ENCODE measurements at places on chromosomes 13 and 19.

DNA sequence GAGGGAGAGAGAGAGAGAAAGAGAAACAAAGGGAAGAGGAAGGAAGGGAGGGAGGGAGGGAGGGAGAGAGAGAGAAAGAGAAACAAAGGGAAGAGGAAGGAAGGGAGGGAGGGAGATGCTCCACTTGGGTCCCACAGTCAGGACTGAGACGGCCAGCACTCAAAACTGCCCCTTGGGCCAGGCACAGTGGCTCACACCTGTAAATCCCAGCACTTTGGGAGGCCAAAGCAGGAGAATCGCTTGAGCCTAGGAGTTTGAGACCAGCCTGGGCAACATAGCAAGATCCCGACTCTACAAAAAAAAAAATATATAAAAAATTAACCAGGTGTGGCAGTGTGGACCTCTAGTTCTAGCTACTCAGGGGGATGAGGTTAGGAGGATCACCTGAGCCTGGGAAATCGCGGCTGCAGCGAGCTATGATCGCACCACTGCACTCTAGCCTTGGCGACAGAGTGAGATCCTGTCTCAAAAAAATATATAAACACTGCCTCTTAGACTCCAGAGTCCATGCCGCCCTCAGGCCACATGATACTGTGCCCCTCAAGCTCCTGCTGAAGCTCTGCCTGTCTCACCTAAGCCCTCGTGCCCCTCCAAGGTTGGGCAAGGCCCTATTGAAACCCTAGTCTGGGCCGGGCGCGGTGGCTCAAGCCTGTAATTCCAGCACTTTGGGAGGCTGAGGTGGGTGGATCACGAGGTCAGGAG, 8.4 kb downstream of the ARRDC2 start:
- no peak for DNase-seq

GRCh38 chr13:40682449-40683240, 16.2 kb upstream of the FOXO1 start:
- DNase-seq, result no peak

DNA sequence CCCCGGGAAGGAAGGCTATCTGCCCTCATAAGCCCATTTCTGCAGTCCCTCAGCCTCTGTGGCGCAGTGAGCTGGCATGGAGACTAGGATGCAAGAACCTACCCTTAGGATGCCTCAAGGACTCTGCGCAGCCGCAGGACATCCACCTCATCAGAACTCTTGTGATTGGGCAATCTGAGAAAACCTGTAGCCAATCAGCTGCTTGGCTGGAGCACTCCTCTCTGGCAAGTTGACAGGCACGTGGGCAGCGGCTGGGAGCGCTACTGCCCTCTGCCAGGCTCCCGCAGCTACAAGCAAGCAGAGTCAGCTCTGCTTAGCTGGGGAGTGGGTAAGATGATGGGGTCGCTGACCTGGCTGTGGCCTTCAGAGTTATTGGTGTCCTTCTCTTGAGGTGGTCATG, 1.5 kb upstream of the ECSIT start:
- no peak for DNase-seq

DNA sequence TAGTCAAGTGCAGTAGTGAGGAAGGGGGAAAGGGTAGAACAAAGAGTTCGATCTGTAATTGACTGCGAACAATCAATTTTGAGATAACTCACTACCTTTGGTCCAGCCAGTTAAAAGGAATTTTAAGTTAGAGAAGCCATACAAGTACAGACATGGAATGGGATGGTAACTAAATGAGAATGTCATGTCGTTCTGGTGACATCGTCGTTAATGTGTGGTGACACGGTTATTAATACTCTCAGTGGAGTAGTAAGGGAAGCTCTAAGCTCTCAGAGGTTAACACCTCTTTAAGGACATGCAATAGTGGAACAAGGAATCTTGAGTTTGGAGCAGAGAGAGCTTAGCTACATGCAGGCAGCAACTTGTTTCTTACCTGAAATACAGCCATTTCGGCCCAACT, 154.9 kb upstream of the KLF12 start:
- DNase-seq, result no peak

GRCh38 chr13:65159803-65160202, 2070.3 kb downstream of the PCDH9 start:
- DNase-seq, result no peak

DNA sequence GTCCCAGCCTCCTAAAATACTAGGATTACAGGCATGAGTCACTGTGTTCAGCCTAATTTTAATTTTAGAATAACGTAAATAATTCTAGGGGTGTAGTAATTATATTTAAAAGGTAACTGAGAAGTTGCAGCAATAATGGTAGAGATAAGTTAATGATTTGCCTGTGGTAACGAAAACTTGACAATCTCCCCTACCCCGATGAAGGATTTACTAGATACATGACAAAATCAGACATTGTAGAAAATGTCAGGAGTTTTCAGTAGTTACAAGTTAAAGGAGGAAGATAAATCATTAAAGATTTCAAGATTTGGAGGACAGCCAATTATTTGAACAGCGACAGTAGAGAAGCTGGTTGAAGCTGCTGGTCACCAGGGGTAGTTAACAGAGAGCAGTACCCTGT, 652.2 kb upstream of the PCDH20 start:
- no peak for DNase-seq

GRCh38 chr13:79999601-80000000, 341.3 kb downstream of the SPRY2 start:
- no peak for DNase-seq

DNA sequence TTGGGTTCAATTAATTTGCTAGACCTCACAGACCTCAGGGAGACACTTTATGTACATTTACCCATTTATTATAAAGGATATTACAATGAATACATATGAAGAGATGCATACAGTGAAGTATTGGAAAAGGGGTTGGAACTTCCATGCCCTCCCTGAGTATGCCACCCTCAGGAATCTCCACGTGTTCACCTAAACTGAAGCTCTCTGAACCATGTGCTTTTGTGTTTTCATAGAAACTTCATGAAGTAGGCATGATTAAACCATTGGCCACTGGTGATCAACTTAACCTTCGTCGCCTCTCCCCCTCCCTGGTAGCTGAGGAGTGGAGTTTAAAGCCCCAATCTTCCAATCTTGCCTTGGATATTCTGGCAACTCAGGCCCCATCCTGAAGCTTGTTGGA, 20.3 kb downstream of the ZNF160 start:
- DNase-seq, result no peak

DNA sequence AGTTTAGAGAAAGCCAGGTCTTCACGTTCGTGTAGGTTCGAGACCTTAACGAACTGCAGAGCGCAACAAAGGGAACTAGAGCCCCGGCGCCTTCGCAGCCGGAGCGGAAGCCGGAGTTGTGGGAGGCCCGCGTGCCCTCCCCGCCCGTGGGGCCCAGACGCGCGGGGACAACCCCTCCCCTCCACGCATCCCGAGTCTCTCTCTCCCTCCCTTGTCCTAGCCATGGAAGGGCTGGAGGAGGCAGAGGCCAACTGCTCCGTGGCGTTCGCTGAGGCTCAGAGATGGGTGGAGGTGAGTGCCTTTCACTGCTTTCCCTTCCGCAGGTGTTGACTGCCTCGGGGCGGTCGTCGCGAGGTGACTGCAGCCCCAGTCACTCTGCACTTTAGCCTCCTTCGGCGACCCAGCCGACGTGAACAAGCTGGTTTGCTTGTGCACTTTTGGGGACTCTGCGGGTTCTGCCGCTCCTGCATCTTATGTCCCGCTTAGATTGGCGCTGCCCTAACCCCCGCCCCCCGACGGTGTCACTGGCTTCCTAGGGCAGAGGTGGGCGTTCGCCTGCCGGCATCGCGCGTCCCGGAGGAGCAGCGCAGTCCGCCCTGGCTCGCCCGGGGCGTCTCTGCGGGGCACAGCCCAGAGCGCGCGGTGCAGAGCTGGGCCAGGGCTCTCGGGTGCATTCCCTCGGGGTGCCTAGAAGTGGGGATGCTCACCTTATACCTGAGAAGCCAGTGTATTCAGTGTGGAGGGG, 478 bp downstream of the LMO7 start:
- DNase-seq, result peak; percentile 44

GRCh38 chr19:43551399-43552197, 18.6 kb downstream of the ZNF575 start:
- no peak for DNase-seq

DNA sequence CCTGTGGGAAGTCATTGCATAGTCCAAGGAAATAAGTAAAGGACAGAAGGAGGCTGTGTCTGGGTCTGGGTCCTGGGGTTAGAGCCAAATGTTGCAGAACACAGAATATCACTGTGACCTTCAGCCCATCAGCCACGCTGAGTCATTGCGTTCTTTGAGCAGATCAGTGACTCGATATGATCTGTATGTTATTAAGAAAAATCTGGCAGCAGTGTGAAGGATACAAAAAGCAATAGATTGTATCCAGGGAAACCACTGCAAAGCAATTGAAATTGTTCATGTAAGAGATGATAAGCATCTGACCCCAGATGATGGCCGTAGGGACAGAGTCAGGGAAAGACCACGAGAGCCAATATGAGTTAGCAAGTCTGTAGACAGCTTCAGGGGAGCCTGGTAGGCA, 1575.1 kb upstream of the SLC10A2 start:
- no peak for DNase-seq

DNA sequence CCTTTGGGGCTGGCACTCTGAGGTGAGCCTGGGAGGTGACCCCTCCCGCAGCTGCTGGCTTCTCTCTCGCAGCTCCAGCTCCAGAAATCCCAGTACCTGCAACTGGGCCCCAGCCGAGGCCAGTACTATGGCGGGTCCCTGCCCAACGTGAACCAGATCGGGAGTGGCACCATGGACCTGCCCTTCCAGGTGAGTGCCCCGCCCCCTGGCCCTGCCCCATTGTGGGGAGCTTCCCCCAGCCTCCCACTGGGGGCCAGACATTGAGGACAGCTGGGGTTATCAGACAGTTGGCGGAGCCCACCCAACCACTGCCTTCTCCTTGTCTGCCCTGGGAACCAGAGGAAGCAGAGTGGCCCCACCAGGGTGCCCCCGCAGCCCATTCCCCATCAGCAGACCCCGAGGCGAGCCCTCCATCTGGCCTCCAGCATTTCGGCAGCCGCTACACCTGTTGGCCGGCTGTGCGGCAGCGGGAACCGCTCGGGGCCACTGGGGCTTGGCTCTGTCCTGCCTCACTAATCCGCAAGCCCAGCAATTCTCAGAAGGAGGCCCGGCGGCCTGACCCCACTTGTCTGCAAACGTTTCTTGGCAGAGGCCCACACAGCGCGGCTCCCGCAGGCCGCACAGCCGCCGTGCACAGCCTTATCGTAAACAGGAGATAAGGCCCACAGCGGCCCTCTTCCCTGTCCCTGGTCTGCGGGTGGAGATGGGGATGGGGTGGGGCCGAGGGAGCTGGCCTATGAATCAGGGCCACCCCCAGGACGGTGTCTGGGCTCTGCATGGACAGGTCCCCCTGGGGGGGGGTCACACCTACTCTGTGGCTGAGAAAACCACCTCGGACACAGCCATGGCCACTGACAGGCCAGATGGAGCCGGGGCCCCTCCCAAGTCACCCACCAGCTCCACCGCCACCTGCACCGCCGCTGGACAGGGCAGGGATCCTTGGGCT, 48.0 kb downstream of the COMP start:
- DNase-seq, result peak; percentile 61

GRCh38 chr19:1961000-1961883, 20.3 kb downstream of the CSNK1G2 start:
- no peak for DNase-seq

DNA sequence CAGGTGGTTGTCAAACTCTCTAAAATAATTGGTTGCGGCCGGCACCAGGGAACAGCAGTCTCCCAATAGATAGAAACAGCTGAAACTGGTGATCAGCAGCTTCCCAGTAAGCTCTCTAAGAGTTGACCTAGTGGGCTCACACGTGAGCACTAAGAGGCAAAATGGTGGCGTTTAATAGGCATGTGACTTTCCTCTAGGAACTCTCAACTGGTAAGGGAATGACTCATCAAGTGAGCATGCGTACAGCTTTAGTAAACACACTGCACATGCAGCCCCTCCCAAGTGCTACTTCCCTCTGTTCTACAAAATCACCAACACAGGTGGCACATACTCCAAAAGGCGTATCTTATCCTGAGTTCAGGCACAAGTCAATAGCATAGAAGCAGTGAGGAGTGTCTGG, 41.7 kb downstream of the TNFSF11 start:
- DNase-seq, result no peak

GRCh38 chr19:18784786-18785120, 6.4 kb downstream of the COMP start:
- DNase-seq, result no peak

GRCh38 chr13:107258599-107259187, 690.8 kb upstream of the ARGLU1 start:
- no peak for DNase-seq

DNA sequence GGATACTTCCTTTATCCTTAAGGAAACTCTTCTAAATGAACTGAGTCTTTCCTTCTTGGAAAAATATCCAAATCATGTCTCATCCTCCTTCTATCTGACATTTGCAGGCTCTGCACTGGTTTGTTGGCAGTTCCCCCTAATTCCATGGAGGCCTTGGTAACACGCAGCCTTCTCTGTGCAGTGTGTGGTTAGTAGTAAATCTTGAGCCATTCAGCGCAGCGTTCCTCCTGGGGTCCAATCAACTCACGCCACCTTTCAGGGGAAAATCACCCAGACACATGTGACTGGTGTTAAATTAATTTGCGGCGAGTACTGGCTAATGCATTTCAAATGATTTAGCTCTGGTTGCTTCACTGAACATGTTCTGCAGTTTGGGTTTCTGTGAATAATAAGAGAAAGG, 21.0 kb upstream of the CBY2 start:
- no peak for DNase-seq

GRCh38 chr19:45276284-45276687, 25.2 kb downstream of the MARK4 start:
- DNase-seq, result no peak

GRCh38 chr19:42794765-42795164, 29.3 kb upstream of the PSG8 start:
- DNase-seq, result no peak

GRCh38 chr13:113211774-113212173, 2.4 kb downstream of the CUL4A start:
- DNase-seq, result no peak

Measured in HuH-7.5 (cell line).